ENCODE measurements at places on chromosomes 6 and 20.

DNA sequence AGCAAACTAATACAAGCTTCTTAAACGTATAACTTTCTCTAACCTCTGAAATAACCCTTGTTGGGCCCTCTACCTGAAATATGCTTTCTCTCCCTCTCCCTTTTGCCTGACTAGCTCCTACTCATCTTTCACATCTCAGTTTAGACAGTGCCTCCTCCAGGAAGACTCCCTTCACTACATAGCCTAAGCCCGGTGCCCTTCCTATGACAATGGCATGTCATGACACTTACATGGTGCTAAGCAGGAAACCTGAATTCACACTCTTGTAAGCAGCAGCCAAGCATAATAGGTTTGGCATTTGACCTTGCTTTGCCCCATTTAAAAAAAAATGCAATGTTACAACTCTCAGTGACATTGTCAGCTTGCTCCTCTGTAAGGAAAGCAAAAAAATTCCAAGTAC lies 33.1 kb upstream of the FBXL4 start:
- DNase-seq = no peak

- no peak for DNase-seq
Observed at GRCh38 chr6:40252531-40253258, 318.4 kb upstream of the MOCS1 start.

DNA sequence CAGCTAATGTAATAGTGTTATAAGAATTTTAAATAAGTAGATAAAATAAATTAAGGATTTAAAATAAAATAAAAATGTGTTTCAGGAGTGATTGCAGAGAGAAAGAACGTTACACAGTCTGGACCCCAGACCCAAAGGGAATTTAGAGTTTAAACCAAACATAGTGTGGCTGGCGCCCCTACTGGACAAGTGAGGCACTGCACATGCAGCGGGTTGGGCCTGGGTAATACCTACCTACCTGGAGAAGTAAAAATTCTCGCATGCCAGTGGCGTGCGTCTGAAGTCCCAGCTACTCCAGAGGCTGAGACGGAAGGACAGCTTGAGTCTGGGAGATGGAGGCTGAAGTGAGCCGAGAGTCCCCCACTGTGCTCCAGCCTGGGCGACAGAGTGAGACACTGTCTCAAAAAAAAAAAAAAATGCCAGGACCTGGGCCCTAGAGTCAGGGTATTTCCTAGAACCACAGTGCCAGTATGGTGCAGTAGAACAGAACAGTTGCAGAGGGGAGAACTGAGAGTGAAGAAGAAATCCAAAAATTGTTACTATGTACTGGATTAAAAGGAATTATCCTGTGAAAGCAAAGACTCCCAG lies 71.4 kb upstream of the TCF21 start:
- no peak for DNase-seq

DNA sequence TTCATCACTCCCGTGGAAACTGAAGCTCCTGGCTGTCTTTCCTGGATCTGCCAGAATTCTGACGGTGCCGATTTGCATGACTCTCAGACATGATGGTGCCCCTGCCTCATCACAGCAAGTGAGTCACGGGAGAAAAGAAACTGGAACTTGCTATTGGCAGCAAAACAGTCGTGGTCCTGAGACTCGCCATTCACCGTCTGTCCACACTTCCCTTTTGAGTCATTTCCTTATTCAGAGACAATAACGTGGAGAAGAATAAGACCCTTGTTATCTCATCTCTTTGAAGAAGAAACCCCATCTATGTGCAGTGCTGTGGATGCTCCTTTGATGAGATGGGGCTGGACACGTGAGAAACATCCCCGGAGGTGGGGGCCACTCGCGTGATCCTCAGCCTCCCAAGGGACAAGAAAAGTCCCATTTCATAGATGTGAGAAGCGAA lies 4.2 kb downstream of the GPR31 start:
- DNase-seq = no peak

GRCh38 chr6:23446469-23446967 lies 679.5 kb upstream of the NRSN1 start:
- peak; percentile 40 for DNase-seq

DNA sequence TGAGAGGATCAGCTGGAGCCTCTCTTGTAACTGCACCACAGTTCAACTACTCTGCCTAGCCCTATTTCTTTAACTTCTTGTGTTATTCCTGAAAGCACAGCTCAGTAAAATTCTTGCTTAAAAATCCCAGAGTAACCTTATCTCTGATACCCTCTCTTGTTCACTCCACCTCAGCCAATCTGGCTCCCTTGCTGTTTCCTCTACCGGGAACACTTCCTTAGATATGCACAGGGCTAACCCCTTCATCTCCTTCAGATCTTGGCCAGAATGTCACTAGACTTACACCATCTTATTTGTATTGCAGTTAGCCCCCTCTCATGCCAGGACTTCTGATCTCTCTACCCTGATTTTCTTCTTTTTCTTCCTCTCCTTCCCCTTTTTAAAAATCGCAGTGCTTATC lies 2.6 kb upstream of the ZKSCAN3 start:
- no peak for DNase-seq

- DNase-seq = no peak
Observed at GRCh38 chr20:14477125-14477524, 139.7 kb upstream of the FLRT3 start.

Data from NCI-H1436 treated with DMSO at 0.1 percent for 48 hours (cell line).